ENCODE measurements at places on chromosomes 3 and 15.

- no peak for DNase-seq
Measured at GRCh38 chr15:74365598-74366445, 1.6 kb downstream of the CYP11A1 start.

GRCh38 chr3:110101361-110101760 is 764.0 kb upstream of the DPPA4 start:
- no peak for DNase-seq

GRCh38 chr3:83230841-83231240 is 1469.4 kb upstream of the GBE1 start:
- DNase-seq, result no peak

- no peak for DNase-seq
Measured at GRCh38 chr15:68298336-68298735, 20.8 kb downstream of the FEM1B start.

DNA sequence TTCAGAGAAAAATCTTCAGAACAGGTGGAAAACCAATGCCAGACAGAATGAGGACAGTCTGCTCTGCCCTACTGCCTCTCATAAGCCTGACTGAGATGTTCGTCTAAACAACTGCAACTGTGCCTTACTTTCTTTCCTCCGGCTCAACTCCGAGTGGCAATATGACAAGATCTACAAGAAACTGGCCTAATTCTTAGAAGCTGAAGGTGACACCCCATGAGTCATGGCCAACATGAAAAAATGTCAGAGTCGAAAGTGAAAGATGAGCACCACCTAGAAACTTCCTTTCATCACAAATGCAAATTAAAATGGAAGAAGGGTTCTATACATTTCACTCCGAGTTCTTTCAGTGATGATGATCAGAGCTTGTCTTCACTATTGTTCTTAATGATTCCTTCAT is 12.9 kb downstream of the PCYT1A start:
- no peak for DNase-seq

- DNase-seq, result no peak
Measured at GRCh38 chr3:162072656-162073164, 576.1 kb downstream of the OTOL1 start.

- no peak for DNase-seq
Measured at GRCh38 chr15:35550957-35551356, 5.0 kb upstream of the DPH6 start.

DNA sequence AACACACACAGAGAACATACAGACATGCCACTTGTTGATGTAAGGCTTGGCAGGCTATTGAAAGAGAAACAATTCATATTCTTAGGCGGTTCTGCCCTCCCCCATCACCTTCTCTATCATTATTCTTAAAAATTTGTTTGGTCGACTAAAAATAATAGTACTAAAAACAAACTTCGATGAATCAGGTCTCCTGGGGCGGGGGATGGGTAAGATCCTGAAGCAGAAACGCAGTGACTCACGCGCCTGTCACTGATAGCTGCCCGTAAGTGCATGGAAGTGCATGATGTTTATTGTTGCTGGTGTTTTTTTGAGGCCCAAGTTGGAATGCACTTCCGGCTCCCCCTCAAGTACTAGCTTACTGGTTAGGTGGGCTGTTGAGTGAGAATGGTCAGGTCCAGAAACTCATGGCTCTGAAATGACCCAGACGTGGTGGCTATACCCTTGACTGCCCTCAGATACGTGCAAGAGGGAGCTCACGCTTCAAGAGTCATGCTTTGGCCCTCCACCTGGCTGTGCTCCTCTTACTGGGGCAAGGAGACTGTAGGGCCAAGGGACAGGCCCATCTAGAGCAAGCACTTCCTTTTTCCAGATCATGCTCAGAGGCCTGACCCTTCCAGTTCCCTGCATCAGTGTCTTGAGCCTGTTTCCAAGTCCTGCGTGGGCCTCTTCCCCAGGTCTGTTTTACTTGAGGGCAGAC is 10.9 kb downstream of the SMAD3 start:
- no peak for DNase-seq

DNA sequence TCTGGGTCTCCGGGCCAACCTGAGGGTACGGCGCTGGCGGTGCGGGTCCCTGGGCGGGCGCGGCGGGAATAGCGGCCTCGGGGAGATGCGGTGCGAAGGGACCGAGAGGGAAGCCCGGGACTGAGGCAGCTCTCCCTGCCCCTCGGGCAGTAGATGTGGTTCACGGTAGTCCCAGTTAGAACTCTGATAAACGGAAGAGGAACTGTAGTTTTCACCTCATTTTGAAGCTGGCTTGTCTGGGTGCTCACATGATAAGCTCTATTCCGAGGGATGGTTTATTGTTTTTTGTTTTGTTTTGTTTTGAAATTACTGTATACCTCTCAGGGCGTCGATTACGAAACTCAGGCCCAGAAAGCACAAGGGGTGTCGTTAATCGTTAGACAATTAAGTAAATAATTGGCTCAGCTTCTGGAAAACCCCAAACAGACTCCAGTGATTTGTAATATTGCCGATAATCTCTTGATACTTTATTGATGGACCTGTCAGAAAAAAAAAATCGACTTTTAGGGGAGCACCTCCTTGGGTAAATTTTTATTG is 413 bp downstream of the NUSAP1 start:
- DNase-seq, result no peak

- no peak for DNase-seq
Measured at GRCh38 chr3:120425572-120426250, 25.1 kb downstream of the FSTL1 start.

DNA sequence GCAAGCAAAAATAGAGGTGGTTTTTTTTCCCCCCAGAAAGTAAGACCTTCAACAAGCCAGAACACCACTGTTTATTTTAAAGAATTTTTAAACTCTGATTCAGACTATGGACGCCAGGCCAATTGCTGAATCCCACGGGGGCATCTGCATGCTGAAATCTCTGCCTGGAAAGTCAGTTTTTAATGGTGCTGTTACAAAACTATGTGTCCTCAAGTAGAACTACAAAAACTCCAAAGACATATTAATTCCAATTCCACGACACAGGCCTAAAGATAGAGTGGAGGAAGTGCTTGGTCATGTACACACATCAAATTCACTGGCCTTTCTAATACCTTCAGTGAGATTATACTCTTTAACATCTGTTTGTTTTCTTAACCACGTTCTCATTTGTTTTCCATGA is 490.5 kb upstream of the NR2F2 start:
- no peak for DNase-seq

DNA sequence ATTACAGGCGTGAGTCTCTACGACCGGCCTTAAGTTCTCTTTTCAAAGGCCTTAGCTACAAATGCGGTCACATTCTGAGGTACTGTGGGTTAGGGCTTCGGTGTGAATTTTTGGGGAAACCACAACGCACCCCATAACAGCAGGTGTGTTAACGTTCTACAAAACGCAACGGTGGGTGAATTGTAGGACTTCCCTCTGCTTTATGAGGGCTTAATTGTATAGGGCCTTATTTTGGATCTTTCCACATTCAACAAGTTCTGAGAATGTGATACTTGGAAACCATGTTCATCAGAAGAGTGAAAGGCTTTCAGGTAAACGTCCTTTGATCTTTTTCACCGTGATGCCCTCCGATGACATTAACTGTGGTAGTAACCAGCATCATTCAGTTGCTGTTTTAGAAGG is 998.6 kb upstream of the CFAP20DC start:
- no peak for DNase-seq

DNA sequence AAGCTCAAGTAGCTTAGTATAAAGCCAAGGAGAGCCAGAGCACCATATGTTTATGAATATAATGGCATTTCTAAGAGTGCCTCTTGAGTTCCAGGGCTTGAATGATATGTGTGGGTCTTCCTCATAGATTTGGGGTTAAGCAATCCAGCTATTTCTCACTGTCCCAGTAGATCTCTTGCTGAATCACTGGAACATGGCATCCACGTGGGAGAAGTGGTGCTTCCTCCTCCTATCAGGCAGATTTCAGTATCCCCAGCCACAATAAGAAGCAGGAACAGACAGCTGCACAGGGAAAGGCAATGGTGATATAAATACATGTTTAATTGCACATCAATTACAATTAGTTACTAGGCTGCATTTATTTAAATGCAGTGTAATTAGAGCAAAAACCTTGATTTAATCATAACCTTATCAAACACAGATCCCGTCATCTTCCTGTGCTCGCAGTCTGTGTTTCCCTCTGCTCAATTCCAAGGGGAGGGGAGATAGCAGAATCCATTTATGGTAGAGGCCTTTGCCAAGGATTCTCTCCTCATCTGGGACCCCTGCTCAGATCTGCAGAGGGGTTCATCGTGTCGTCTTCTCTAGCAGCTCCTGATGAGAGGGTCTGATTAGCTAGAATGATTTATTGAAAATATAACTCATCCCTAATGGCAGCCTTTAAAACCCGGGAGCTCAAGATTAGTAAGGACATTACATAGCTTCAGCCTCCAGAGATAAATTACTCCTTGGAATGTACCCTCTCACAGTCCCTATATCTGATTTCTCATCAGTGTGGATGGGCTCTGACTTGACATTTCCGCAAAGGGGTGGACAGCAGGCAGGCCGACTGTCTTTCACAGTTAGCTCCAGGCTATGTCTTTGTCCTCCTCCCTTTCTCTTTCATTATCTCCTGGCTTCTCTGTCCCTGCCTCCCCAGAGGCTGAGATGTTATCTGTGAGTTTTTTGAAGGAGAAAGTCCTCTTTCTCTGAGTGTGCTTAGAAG is 775.9 kb downstream of the AGBL1 start:
- DNase-seq, result peak; percentile 3

DNA sequence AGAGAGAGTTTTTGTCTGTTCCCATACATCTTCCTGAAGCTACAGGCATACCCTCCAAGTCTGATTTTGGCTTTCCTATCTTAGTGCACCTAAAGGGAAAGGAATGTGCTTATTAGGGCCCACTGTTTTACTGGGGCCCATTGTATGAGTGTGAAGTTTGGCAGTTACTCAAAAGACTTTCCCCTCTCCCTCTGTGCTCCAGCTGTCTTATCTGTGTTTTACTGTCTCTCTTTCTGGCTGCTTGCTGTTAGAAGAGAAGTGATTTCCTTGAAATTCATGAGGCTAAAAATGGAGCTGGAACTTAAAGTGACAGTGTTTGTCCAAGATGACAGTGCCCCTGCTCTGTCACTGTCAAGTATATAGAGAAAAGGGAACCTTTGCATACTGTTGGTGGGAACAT is 436.2 kb downstream of the OCA2 start:
- DNase-seq, result no peak

GRCh38 chr3:120742198-120742848 is at the start of the genes GTF2E1 and RABL3:
Gene GTF2E1 (plus strand): TSS chr3:120742744. CDS start chr3:120750553, 7,809 bp downstream.
Gene RABL3 (minus strand): TSS chr3:120742516. CDS start chr3:120742507, 9 bp downstream.
- DNase-seq, result peak; percentile 99

DNA sequence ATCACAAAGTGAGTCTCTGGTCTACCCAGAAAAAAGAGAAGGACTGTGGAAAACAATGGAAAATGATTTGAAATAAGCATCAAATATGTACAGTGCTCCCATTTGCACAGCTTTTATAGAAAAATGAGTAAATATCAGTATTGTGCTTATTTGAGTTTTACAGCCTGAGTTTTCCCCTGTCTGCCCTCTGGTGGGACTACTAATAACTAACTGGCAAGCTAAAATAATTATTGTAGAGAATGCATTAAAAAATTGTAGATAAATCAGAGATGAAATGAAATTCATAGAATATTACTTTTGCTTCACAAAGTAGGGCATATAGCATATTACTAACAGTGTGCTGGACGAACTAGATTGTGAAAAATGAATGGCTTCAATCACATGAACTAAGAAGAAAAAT is 287.1 kb downstream of the NAALADL2 start:
- DNase-seq, result no peak

- DNase-seq, result no peak
Measured at GRCh38 chr3:60392501-60392900, 858.8 kb downstream of the FHIT start.

- no peak for DNase-seq
Measured at GRCh38 chr3:12286927-12287726, 1.7 kb upstream of the PPARG start.

DNA sequence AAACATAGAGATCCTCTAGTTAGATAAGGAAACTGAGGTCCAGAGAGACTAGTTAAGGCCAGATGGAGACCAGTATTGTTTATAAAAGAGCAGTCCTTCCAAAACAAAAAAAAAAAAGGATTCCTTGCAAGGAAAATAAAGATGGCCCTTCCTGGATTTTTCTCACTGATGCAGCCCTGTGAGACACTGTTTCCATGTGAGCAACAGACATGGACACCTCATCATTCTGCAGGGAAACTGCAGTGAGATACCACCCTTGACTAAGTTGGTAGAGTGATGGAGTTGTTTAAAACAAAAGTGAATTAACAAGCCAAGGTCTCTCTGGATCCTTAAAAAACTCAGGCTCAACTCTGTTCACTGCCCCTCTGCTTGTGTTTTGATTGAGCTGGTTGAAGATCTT is 65.6 kb upstream of the MYZAP start:
- no peak for DNase-seq

DNA sequence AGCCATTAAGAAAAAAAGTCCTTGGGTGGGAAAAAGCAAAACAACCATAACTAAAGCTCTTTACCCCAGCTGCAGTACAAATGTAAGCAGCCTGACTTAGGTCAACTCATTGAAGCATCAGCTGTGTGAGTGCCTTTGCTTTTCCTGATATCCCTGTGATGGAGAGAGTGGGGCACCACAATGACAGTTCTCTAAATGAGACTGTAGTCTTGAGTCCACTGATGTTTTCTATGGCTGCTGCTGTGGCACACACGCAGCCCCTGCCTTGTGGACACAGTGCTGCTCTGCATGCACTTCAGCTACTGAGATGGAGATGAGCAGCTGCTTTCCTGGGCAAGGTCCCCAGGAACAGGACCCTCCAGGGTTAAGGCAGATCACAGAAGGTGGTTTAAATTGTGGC is 173.2 kb downstream of the KCNAB1 start:
- DNase-seq, result no peak

DNA sequence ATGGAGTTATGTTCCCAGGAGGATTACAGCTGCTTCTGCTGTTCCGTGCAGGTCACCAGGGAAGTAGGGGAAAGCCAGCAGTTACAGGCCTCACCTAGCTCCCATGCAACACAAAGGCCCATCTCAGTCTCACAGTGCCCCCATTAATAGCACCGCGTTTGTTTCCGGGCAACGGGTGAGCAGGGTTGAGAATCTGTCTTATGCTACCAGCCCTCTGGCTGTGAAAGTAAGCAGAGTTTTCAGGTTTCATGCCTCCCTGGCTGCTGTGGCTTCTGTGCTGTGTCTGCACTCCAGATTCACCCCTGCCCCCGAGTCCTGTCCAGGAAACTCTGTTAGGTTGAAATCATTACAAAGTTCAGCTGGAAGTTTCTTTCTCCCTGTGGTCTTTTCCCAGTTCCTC is 254.4 kb upstream of the GPR149 start:
- DNase-seq, result no peak

DNA sequence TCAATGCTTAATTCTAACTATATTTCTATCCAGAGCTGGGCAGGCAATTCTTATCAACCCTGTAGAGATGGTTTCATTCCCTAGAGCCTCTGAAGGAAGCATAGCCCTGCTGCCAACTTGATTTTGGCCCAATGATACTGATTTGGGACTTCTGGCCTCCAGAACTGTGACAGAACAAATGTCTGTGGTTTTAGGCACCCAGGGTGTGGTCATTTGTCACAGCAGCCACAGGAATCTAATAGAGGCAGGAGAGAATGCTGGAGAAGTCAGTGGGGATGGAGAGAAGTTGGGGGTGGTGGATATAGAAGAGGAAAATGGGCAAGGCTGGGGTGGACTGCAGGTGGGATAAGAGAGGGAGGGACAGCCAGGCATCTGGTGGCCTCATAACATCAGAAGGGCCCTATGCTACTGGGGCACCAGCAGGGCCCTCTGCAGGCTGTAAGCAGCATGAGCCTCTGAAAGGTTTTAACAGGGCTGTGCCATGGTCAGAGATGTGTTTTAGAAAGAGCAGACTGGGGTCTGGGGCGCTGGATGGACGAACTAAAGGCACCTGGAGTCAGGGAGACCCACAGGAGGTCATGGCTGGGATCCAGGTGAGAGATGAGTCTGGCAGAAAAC is 19.8 kb downstream of the MRPS11 start:
- DNase-seq, result no peak
